ENCODE measurements at places on chromosomes 6 and 20.

DNA sequence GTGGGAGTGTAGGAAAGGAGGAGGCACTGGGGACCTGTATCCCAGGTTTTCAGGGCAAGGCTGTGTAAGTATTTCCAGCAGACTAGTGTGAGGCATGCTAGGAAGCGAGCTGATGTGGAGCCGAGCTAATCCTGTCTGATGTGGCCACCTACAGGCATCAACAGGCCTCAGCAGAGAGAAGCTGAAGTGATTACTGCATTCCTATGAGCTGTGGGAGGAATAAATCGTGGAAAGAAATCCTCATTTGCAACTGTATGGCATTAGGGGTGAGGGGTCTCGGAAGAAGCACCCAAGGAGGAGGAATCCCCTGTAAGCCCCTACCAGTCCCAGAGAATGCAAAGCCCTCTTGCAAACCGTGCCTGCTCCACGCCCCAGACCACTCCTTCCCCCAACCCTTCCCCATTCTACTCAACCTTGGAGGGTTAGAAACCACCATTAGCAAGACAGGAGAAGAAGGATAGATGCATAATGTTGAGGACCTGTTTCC lies 41.6 kb downstream of the C6orf15 start:
- no peak for DNase-seq

GRCh38 chr6:166462461-166463135 lies 79.9 kb upstream of the MPC1 start:
- no peak for DNase-seq

DNA sequence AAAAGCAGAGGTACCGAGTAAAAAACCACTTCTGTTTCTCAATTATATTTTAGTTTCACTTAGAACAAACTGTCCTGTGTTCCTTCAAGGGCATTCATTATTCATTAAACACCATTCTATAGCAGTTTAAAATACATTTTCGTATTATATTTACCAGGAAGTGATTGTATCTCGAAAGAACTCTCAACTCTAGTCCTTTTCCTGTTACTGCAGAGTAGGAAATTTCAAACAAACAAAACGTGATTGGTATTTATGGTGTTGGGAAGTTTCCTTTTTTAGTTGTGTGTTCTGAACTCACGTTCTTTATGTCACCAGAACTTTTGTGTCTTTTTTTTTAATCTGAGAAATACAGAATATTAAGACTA lies 139.5 kb upstream of the BTBD3 start:
- DNase-seq = no peak

- no peak for DNase-seq
These were observed 159.8 kb downstream of the TFAP2C start for GRCh38 chr20:56788671-56789610.

DNA sequence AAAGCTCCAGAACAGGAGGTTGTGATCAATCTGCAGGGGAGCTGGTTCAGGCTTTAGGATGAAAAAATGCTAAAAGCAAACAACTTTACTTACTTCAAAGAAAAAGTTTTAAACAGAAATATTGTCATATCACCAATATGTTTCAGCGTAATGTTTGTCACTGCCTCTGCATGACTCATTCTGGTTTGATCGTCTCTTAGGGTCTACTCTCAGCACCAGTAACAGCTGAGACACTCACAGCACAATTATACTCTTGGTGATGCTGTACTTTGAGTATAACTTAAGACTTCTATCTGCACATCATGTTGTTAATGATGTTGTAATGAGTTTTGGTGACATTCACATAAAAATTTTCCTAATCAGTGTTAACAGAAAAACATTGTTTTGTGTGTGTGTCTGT lies 665.4 kb downstream of the EPM2A start:
- no peak for DNase-seq

- no peak for DNase-seq
These were observed 5.9 kb downstream of the SMAP1 start for GRCh38 chr6:70673601-70674000.
